ENCODE measurements at places on chromosomes 11 and 22. TPM values are rescaled to one million over a fixed set of nuclear protein-coding genes. Genes with fewer than 3 reads are reported as not detected.

GRCh38 chr11:73218830-73219215 lies 742 bp downstream of the P2RY2 start:
- DNase-seq: no peak

DNA sequence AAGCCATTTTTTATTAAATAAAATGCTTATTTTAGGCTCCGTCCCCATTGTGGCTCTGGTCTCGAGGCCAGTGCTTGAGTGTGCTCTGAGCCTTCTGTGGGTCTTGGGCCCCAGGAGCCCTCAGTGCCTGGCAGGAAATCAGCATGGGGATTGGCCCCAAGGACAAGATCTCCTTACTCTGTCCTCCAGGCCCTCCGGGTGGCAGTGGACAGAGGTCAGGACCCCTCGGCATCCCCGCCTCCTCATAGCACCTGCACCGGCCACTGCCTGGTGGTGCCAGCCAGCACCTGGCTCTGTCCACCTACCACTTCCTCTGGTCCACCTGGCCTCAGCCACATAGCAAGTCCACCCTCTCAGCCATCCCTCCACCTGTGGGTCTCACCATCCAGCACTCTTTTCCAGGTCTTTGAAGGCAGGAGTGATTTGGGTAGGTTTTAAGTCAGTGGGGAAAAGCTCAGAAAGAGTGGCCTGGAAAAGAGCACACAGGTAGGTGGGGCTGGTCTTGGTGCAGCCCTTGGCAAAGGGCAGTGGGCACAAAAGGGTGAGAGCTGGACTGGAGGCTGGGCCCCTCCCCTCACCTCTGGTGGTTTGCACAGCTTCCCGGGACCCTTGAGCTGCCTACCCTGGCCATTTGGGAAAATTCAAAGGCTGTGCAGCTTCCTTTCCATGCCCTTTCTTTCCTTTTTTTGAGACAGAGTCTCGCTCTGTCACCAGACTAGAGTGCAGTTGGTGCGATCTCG lies 3.5 kb downstream of the CLDN5 start:
- DNase-seq: no peak

Gene OR52E8
- total RNA-seq: not detected

Gene OR5T1
- not detected for total RNA-seq

DNA sequence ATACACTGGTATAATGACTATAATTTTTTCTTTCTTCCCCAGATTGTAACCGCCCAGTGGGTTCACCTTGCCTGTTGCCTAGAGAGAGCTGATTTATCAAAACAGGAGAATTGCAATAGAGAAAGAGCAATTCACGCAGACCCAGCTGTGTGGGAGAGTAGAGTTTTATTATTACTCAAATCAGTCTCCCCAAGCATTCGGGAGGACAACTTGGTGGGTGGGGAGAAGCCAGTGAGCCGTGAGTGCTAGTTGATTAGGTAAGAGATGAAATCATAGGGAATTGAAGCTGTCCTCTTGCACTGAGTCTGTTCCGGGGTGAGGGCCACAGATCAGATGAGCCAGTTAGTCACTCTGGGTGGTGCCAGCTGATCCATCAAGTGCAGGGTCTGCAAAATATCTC lies 73.2 kb downstream of the SLC35F2 start:
- DNase-seq: no peak

DNA sequence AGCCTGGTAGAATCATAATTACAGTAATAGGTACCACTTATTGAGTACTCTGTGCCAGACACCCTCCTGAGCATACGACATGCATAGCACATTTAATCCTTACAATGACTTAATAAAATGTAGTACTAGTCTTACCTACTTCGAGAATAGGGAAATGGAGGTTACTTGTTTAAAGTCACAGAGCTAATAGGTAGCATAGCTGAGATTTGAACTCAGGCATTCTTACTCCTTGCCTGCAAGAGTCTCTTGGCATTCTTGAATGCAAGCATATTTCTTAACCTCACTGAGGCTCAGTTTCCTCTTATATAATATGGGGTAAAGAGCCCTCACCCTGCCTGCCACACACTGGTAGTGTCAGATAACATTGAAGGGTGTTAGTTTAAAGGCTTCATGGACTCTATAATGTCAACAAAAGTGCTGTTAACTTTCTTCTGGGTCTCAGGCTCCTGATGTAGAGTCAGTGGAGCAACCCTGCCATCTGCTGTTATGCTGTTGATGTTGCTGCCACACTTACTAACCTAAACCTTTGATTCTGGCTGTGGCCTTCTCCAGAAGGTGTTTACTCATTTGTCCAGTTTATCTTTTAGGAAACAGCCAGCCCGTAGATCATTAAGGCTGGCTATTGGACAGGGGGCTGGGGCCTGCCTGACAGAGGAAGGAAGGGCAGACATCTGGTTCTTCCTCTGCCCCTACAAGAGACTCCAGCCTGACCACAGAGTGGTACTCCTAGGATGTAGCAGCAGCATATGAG lies 18.9 kb downstream of the LIMK2 start:
- DNase-seq: no peak

- DNase-seq: no peak
These were observed 29.3 kb downstream of the DMC1 start for GRCh38 chr22:38540701-38541100.

Gene SERPINH1
- total RNA-seq: 481 TPM

Gene C22orf15
- not detected for total RNA-seq

DNA sequence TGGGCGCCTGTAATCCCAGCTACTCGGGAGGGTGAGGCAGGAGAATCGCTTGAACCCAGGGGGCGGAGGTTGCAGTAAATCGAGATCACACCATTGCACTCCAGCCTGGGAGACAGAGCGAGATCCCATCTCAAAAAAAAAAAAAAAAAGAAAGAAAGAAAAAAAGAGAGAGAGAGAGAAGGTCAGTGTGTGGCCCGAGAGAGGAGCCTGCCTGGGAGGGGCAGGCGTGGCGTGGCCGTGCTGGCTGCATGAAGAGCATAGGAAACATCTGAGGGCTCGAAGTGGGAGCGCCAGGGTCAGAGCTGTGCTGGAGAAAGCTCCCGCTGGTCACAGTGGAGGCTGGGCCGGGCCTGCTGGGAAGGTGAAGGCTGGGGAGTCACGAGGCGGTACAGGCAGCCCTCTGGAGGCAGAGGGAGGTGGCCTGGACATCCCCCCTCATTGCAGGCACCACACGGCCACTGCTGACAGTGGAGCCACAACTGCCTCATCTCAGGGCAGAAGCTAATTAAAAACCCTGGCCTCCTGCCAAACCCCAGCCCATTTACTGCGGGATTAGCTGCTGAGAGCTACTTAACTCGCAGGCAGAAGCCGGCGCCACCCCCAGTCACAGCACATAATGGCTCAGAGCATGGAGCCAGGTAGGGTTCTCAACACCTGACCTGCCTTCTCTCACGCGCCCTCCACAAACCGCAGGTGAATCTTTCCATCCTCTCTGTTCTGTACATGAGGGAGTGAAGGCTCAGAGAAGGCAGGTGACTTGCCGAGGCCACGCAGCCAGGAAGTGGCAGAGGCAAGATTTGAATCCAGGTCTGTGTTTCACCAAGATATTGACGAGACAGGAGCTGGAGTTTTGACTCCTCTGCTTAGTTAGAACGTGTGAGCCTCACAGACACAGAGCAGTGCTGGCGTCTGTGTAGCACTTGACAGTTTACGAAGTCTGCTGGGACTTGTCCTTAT lies 32.6 kb downstream of the NFAM1 start:
- DNase-seq: no peak

DNA sequence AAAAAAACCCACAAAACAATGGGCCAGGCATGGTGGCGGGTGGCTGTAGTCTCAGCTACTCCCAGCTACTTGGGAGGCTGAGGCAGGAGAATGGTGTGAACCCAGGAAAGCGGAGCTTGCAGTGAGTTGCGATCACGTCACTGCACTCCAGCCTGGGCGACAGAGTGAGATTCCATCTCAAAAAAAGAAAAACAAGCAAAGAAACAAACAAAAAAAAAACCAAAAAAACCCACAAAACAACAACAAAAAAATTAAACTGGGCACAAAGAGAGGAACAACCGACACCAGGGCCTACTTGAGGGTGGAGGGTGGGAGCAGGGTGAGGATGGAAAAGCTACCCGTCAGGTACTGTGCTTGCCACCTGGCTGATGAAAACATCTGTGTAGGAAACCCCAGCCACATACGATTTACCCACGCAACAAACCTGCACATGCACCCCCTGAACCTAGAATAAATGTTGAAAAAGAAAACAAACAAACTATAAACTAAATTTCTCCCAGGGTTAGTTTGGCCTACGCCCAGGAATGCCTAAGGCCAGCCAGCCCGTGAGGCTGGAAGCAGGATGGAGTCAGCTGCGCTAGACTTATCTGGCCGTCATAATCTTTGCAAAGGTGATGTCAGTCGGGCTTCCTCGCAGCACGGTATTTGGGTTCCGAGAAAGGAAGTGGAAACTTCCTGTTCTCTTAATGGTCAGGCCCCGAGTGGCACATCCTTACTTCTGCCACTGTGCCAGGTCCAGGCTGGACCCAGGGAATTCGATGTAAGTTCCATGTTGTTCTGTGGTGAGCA lies 21.9 kb upstream of the CYB5R3 start:
- no peak for DNase-seq

DNA sequence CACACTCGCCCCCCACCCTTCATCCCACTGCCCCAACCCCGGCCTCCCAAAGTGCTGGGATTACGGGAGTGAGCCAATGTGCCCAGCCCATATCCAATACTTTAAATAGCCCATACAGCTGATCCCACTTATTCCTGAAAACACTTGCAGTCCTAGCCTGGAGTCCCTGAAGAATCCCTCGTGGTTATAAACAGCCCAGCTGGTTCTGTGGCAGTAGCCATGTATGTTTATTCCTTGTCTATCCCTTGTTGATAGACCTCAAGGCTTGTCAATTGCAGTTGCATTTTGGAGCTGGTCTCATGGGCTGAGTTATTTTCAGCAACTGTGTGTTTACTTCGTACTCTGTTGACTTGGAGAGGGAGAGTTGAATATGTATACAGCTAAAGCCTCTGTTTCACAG lies 21.5 kb upstream of the PAFAH1B2 start:
- no peak for DNase-seq

Gene FLRT1
- total RNA-seq: not detected

GRCh38 chr11:20337526-20338154 lies 25.9 kb upstream of the HTATIP2 start:
- no peak for DNase-seq

- no peak for DNase-seq
These were observed 21.6 kb upstream of the CTSC start for GRCh38 chr11:88359114-88359513.

DNA sequence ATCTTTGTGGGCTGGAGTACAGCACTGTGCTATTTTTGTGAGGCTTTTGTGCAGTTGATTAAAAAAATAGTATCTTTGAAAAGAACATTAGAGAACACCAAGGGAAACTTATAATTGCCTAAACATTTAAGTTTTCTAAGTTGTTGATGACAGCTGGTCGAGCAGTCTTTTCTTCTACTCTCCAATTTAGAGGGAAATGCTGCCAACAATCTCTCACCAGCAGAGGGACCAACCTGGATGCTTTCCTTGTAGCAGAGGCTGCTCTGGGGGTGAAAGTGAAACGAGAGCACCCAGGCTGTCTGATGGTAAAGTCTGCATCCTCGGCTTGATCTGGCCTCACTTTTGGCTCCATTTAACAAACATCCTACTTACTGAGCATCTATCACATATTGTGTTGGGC lies 1286.5 kb upstream of the TENM4 start:
- DNase-seq: no peak

Gene SLC5A12
- not detected for total RNA-seq

GRCh38 chr11:117295438-117296137 lies 4.4 kb downstream of the BACE1-AS start:
- no peak for DNase-seq

Gene APOBEC3F
- total RNA-seq: 9.0 TPM

DNA sequence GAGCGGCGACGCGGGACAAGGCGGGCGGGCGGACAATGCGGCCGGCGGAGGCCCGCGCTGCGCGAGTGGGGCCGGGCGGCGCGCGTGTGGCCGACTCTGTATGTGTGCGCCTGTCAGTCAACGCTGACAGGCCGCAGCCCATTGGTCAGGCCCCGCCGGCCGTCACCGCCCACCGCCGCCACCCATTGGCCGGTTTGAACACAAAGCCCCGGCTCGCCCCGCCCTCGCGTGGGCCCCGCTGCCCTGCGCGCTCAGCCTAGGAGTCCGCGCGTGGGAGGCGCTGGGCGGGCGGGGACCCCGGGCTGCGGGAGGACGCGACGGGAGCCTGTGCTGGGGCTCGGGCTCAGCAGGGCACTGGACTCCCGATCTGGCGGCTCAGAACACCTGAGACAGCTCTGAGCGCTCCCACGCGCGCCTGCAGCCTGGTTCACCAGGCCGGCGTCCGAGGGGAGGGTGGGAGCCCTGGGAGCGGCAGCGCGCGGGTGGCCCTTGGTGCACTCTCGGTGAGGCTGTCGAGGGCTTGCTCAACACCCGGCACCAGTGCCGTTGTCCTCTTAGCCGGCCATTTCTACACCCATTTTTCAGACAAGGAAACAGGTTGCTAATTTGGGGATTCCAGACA lies at the start of gene SUN2:
SUN2 (minus strand) TSS at position 88 of the 622 bp plus-strand sequence. CDS start 3,370 bp downstream, outside the sequence.
- peak; percentile 83 for DNase-seq

- DNase-seq: no peak
These were observed 5.0 kb downstream of the RPS19BP1 start for GRCh38 chr22:39527481-39527961.

GRCh38 chr11:108601150-108601549 lies 7.6 kb upstream of the EXPH5 start:
- no peak for DNase-seq

GRCh38 chr11:124759266-124760204 lies 2.6 kb downstream of the ESAM start:
- no peak for DNase-seq

GRCh38 chr11:9247863-9248262 lies 17.3 kb downstream of the DENND5A start:
- no peak for DNase-seq

Gene GGTLC3
- not detected for total RNA-seq

Gene UCP3
- total RNA-seq: 0.74 TPM

DNA sequence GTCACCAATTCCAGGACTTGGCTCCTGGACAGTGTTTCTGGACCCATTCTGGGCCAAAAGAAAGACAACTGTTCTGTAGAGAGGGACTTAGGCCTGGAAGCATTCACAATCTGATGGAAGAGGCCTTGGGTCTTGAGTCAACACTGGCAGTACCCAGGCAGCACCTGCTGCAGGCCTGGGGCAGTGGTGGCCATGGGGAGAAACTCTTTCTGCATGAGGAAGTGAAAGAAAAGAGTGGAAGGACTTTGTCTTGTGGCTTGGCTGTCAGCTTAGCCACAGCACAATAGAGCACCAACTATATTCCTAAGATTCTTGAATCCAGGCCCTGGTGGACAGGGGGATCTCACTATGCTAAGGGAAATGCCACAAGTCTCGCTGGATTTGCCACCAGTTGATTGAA lies 70.6 kb downstream of the CTSC start:
- no peak for DNase-seq

- DNase-seq: no peak
These were observed 14.9 kb downstream of the PGAP2 start for GRCh38 chr11:3823303-3823702.

Gene NXPE2
- not detected for total RNA-seq

DNA sequence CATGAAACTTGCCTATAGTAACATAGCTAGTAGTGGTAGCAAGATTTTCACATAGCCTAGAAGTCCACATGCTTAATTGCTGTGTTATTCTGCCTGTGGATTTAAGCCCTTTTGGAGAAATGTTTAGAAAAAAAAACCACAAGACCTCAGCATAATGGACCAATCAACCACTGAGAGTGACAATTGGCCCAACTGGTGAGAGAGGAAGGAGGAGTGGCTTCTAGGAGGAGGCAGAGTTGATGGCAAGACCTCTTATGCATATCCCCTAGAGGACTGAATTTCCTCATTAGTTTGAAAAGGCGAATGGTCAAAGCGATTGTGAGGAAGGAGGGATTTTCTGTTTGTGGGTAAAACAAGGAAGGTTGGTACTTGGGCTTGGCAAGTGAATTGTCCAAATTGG lies 30.6 kb downstream of the NNMT start:
- no peak for DNase-seq

- DNase-seq: no peak
These were observed 5.7 kb downstream of the AMBRA1 start for GRCh38 chr11:46588131-46588530.

GRCh38 chr11:96469776-96470175 lies 80.0 kb downstream of the JRKL start:
- DNase-seq: no peak

Measured in omental fat pad (tissue), 4 donors.